ENCODE measurements at places on chromosomes 3 and 15. TPM values are rescaled to one million over a fixed set of nuclear protein-coding genes. Genes with fewer than 3 reads are reported as not detected.

Gene PLSCR2
- total RNA-seq, result not detected

Gene THOC7
- 79.2 TPM for total RNA-seq

Gene SECISBP2L
- 35.7 TPM for total RNA-seq

Gene SNX33
- total RNA-seq, result 1.9 TPM

Gene LYSMD4
- 10.9 TPM for total RNA-seq

Gene FURIN
- total RNA-seq, result 553 TPM

Gene POLQ
- total RNA-seq, result 27.0 TPM

Gene DPH3
- 19.8 TPM for total RNA-seq

Gene PPP2R3A
- not detected for total RNA-seq

Gene GOLGA8G
- total RNA-seq, result not detected

DNA sequence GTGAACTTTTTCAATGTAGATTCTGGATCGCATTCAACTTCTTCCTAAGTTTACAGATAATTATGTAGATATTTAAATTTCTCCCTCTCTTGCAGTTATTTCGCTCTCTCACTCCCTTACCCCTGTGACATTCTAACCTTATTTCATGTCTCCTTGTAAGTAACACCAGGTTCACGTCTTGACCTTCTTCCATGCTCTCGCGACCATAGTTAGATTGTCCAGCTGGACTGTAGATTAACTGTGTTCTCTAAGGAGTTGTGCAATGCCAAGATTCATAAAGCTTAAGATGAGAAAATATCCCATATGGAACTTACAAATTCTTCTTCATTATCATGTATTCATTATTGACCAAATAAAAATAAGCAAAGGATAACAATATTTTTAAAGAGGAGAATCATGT lies 430.5 kb downstream of the GABRG3 start:
- no peaks in the 10 kb centered on the region for H3K27me3 ChIP-seq
- no peak overlapping the region for H3K27ac ChIP-seq
- no peaks in the 10 kb centered on the region for H3K36me3 ChIP-seq
- no peak for DNase-seq
- H3K4me3 ChIP-seq, result no peak overlapping the region

GRCh38 chr15:48233246-48233645 lies 27.1 kb downstream of the SLC12A1 start:
- H3K4me1 ChIP-seq, result no peaks in the 10 kb centered on the region
- no peaks in the 10 kb centered on the region for H3K36me3 ChIP-seq
- no peak overlapping the region for H3K27ac ChIP-seq
- no peak overlapping the region for H3K4me3 ChIP-seq

GRCh38 chr15:72783004-72783639 lies 436 bp downstream of the ADPGK start:
- H3K4me1 ChIP-seq, result peaks cover 77% of the 10 kb centered on the region
- H3K27me3 ChIP-seq, result no peaks in the 10 kb centered on the region
- peak; percentile 42 for DNase-seq
- peak overlapping the region; percentile 93 for H3K4me3 ChIP-seq
- peak overlapping the region; percentile 98 for H3K27ac ChIP-seq

GRCh38 chr3:108338901-108339545 lies 42.7 kb downstream of the HHLA2 start:
- H3K36me3 ChIP-seq, result peaks cover 8% of the 10 kb centered on the region
- H3K4me3 ChIP-seq, result no peak overlapping the region
- H3K27me3 ChIP-seq, result no peaks in the 10 kb centered on the region
- no peak overlapping the region for H3K27ac ChIP-seq

DNA sequence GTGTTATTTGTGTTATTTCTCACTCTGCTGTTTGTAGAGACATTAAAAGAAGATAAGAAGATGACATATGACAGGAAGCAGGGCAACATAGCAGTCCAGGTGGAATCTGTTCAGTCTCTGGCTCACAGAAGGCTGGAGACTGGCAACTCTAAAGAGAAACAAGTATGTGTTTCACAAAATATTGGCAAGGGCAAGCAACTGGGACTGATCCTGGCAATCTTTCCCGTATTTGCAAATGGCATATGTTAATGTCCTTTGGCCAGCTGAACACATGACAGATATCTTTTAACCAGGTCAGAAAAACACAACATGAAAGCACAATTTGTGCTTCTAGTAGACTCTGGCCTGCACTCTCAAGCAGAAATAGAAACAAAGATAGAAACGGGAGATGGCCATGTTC lies 1354.1 kb upstream of the EPHA6 start:
- no peaks in the 10 kb centered on the region for H3K36me3 ChIP-seq
- no peak overlapping the region for H3K4me3 ChIP-seq
- H3K27ac ChIP-seq, result no peak overlapping the region
- no peaks in the 10 kb centered on the region for H3K27me3 ChIP-seq

GRCh38 chr15:68543165-68544008 lies 35.4 kb upstream of the CORO2B start:
- no peak overlapping the region for H3K4me3 ChIP-seq
- DNase-seq, result no peak
- no peaks in the 10 kb centered on the region for H3K36me3 ChIP-seq
- H3K4me1 ChIP-seq, result peaks cover 3% of the 10 kb centered on the region

DNA sequence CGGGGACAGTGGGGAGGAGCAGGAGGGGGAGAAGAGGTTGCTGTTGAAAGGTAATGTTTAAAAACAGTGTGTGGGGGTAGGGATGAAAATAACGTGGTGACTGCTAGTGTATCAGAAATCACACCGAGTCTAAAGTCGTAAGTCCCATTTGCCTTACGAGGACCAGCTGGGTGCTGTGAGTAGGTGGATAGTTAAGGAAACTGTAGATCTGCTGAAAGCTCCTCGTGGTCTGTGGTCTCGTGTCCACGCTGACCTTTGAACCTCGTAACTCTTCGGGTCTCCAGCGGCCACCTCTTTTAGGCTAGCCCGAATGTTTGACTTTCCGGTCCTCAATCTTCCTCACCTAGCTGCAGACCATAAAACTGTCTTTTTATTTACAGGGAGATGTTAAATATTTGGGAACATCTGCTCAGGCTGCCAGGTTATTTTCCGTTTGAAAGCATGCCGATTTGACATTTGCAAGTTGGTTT lies 29.3 kb upstream of the ST3GAL6 start:
- no peak overlapping the region for H3K27ac ChIP-seq
- peak overlapping the region; percentile 60 for H3K4me3 ChIP-seq
- no peak for DNase-seq

DNA sequence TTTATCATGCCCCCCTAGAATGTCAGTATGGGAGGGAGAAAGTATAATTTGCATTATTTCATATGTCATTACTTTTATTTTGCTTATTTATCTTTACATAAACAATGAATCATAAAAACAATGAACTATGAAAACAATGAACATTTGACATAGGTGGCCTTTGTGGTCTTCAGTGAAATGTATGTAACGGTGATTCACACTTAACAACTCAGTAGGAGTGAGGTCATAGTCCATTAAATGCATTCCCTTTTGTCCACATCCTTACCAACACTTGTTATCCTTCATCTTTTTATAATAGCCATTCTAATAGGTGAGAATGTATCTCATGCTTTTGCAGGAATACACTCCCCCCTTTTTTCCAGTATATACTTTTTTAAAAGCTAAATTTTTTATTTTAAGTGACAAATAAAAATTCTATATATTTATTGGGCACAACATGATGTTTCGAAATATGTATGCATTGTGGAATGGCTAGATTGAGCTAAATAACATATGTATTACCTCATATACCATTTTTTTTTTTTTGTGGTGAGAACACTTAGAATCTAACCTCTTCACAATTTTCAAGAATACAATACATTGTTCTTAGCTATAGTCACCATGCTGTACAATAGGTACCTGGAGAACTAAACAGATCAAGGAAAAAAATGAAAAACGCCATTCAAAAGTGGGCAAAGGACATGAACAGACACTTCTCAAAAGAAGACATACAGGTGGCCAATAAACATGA lies 189.5 kb downstream of the WDR72 start:
- H3K27me3 ChIP-seq, result no peaks in the 10 kb centered on the region
- H3K27ac ChIP-seq, result no peak overlapping the region
- no peak overlapping the region for H3K4me3 ChIP-seq
- DNase-seq, result no peak

DNA sequence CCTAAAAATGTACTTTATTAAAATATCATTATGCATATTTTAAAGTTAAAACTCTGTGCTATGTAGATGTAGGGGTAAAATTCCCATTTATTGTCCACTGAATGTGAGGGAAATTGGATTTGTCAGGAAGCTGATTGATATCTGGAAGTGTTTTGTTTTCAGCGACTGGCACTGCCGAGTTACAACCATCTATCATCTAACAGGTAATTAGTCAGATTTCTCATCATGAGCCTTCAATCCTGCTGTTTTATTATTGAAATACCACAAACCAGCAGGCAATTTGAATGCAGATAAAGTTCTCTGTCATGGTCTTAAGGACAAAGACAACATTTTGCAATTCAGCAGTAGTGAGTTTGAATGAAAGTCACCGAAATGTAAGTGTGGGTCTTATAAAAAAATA lies 40.5 kb downstream of the ZIC1 start:
- no peaks in the 10 kb centered on the region for H3K4me1 ChIP-seq
- DNase-seq, result no peak
- H3K27ac ChIP-seq, result no peak overlapping the region
- H3K27me3 ChIP-seq, result no peaks in the 10 kb centered on the region
- no peaks in the 10 kb centered on the region for H3K36me3 ChIP-seq
- H3K4me3 ChIP-seq, result no peak overlapping the region

GRCh38 chr3:149398296-149398695 lies 20.8 kb upstream of the TM4SF1 start:
- H3K27me3 ChIP-seq, result peaks cover 17% of the 10 kb centered on the region
- no peak overlapping the region for H3K27ac ChIP-seq
- no peaks in the 10 kb centered on the region for H3K36me3 ChIP-seq
- H3K4me3 ChIP-seq, result no peak overlapping the region
- DNase-seq, result no peak

DNA sequence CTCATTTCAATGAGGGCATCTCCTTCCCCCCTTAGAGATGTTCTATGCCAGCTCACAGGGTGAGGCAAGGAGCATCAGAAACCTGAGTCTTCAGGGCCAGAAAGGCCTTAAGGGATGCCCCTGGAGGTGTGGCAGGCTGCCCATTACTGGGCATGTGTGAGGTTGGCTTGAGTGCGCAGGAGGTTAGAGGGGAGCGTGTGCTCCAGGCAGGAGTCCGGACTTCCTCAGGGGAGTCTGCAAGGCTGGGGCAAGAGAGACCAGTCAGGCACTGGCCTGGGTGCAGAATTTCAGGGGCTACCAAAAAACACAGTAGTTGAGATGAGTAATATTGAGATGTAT lies 1.9 kb downstream of the LOXL1 start:
- peak overlapping the region; percentile 72 for H3K4me3 ChIP-seq
- no peak for DNase-seq
- no peaks in the 10 kb centered on the region for H3K36me3 ChIP-seq
- H3K27ac ChIP-seq, result peak overlapping the region; percentile 85
- no peaks in the 10 kb centered on the region for H3K27me3 ChIP-seq

DNA sequence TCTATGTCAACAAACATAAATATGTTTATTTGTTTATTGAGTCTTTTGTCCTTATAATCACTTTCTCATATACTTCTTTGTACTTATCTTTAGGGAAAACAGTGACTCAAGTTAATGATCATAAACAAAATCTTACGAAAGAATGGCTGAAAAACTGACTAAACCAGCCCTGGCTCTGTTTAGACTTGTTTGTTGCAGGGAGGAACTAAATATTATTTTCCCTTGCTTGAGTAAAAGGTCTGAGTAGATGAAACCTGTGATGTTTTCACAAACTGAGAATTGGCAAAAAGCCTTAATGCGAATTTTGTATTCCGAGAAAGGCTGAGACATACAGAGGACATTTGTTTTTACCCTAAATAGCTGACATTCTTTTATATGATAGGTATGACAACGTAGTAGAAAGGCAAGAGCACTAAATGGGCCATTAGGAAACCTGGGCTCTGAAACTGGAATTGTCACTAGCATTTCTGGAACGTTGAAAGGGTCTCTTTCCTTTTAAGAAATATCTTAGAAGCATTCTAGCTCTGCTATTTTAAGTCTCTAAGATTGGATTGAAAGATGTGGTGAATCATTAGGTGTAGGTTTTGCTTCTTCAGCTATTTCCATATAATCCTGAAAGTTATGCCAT lies 18.2 kb upstream of the CLDN16 start:
- DNase-seq, result no peak
- H3K36me3 ChIP-seq, result no peaks in the 10 kb centered on the region
- H3K27ac ChIP-seq, result no peak overlapping the region
- no peaks in the 10 kb centered on the region for H3K4me1 ChIP-seq
- H3K27me3 ChIP-seq, result peaks cover 2% of the 10 kb centered on the region

GRCh38 chr15:51025454-51025846 lies 69.3 kb downstream of the TNFAIP8L3 start:
- no peaks in the 10 kb centered on the region for H3K36me3 ChIP-seq
- no peak for DNase-seq
- no peak overlapping the region for H3K4me3 ChIP-seq
- H3K4me1 ChIP-seq, result no peaks in the 10 kb centered on the region
- H3K27ac ChIP-seq, result no peak overlapping the region
- no peaks in the 10 kb centered on the region for H3K27me3 ChIP-seq

GRCh38 chr15:89851673-89852341 lies 37.2 kb upstream of the ANPEP start:
- H3K4me3 ChIP-seq, result no peak overlapping the region
- H3K27ac ChIP-seq, result no peak overlapping the region
- H3K4me1 ChIP-seq, result peaks cover 18% of the 10 kb centered on the region
- H3K36me3 ChIP-seq, result peaks cover 32% of the 10 kb centered on the region
- H3K27me3 ChIP-seq, result no peaks in the 10 kb centered on the region

DNA sequence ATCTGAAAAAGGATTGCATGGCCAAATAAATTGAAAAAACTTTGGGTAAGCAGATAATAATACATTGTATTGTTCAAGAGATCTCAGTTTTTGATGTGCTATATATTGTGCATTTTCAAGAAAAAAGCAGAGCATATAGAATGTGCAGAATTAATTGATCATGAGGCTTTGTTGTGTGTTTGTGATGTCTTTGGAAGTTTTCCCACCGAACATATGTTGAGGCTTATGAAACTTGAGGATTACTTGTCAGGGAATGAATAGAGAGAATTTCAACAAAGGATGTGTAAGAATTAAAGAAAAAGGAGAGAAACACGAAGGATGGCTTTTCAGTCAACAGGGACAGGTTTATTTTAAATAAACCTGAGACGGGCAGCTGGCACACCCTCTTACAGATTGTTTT lies 232.5 kb upstream of the POU1F1 start:
- H3K4me3 ChIP-seq, result no peak overlapping the region
- no peak overlapping the region for H3K27ac ChIP-seq
- no peaks in the 10 kb centered on the region for H3K36me3 ChIP-seq
- H3K4me1 ChIP-seq, result no peaks in the 10 kb centered on the region

- H3K27ac ChIP-seq, result no peak overlapping the region
- H3K36me3 ChIP-seq, result no peaks in the 10 kb centered on the region
- no peak for DNase-seq
Observed at GRCh38 chr3:126544596-126545281, 14.0 kb downstream of the C3orf22 start.

GRCh38 chr3:23805210-23805632 lies 534 bp upstream of the UBE2E1 start:
- peaks cover 24% of the 10 kb centered on the region for H3K27me3 ChIP-seq
- peaks cover 37% of the 10 kb centered on the region for H3K4me1 ChIP-seq
- H3K4me3 ChIP-seq, result peak overlapping the region; percentile 91

All from activated CD4-positive, alpha-beta memory T cell treated with anti-CD3 and anti-CD28 coated beads, Interleukin-2, amount 10 ng/mL, durations not matched to agents 7 days and 5 days (primary cell).